ENCODE measurements at places on chromosomes 16 and 17.

DNA sequence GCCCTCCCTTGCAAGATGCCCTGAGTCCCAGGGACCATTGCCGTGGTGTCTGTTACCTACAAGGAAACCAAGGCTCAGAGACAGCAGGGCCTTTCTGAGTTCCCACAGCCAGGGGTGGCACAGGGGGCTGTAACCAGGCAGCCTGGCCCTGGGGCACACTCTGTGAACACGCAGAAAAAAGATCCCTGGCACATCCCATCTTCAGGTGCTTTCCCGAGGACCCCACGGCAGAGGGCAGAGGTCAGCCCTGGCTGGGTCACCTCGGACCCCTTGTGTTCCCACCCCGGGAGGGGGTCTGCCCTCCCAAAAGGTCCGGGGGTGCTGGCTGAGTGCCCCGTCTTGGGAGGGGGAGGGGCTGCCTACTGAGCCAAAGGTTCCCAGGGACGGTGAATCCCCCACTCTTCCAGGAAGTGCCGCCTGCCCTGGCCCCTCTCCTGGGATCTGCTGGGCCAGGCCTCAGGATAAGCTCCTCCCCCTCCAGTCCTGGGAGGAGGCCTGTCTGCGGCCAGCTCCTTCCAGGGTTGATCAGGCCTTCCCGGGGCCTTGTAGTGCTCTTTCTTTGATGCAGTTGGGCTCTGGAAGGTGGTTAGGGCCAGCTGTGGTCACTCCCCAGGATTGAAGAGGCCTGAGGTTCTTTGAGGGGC lies 8.1 kb downstream of the GLIS2 start:
- no peak for DNase-seq

DNA sequence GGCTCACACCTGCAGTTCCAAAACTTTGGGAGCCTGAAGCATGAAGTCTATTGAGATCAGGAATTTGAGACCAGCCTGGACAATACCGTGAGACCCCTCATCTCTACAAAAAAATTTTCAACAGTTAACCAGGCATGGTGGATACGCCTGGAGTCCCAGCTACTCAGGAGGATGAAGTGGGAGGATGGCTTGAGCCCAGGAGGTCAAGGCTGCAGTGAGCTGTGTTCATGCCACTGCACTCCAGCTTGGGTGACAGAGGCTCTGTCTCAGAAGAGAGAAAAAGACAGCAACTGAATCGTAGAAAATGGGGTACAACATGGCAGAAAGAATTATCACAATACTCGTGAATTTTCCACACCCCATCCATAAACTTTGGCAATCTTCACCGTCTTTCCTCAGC lies 3.2 kb downstream of the CRK start:
- no peak for DNase-seq

- no peak for DNase-seq
Observed at GRCh38 chr17:81561494-81561885, 9.3 kb upstream of the FAAP100 start.

DNA sequence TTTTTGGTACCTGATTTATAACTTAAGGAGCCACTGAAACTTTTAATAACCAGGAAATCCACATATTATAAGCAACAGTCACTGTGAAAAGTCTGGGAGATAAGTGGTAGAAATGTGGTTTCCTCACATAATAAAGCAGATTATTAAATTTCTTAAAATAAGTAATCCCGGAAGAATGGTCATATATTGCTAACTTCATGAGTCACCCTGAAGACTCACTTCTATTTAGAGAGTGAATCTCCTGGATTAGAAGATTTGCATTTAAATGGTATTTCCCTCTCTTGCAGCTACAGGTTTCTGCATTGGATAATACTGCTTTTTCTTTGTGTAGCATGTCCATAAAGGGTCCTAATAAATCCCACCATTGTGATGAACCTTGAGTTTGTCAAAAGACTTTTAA lies 1286.8 kb upstream of the CDH8 start:
- DNase-seq: no peak

DNA sequence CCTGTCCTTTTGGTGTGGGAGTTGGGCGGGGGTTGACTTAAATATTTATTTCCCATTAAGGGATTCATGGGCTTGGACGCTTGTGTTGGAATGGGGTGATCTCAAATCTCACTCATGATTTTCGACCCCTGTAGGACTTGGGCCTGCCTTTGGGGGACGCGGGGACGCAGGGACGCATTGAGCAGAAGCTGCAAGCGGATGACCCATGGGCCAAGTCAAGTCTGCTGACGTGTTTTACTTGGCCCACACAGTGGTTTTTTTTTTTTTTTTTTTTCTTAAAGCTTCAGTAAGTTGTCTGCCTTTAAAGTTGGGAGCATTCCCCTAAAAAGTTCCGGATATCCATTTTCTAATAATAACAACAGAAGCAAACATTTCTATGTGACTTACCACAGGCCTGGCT lies 28.9 kb downstream of the CMIP start:
- no peak for DNase-seq

DNA sequence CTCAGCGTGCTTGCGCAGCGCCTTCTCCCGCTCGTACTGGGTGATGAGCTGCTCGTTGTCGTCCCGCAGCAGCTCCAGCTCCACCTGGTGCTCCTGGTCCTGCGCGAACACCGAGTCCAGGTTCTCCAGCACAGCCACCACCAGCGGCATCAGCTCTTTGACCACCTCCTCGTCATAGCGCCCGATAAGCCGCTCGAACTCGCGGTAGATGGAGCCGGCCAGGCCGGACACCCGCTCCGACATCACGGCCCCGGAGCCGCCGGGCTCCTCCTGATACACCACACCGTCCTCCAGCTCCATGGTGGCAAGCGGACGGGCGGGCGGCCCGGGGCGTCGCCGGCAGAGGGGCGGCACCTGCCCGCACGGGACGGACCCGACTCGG lies 320 bp downstream of the SPAG9 start:
- DNase-seq: no peak

DNA sequence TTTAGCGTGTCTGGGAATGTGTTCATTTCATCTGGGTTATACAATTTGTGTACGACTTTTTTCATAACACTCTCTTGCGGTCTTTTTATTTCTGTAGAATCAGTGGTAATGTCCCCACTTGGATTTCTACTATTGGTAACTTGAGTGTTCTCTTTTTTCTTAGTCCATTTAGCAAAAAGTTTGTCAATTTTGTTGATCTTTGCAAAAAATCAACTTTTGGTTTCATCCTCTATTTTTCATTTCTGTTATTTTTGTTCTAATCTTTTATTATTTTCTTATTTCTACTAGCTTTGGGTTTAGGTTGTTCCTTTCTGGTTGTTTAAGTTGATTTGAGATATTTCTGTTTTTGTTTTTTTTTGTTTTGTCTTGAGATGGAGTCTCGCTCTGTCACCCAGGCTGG lies 7.7 kb upstream of the SLC22A31 start:
- DNase-seq: no peak

GRCh38 chr17:49146620-49147306 lies 14.2 kb downstream of the B4GALNT2 start:
- DNase-seq: no peak

DNA sequence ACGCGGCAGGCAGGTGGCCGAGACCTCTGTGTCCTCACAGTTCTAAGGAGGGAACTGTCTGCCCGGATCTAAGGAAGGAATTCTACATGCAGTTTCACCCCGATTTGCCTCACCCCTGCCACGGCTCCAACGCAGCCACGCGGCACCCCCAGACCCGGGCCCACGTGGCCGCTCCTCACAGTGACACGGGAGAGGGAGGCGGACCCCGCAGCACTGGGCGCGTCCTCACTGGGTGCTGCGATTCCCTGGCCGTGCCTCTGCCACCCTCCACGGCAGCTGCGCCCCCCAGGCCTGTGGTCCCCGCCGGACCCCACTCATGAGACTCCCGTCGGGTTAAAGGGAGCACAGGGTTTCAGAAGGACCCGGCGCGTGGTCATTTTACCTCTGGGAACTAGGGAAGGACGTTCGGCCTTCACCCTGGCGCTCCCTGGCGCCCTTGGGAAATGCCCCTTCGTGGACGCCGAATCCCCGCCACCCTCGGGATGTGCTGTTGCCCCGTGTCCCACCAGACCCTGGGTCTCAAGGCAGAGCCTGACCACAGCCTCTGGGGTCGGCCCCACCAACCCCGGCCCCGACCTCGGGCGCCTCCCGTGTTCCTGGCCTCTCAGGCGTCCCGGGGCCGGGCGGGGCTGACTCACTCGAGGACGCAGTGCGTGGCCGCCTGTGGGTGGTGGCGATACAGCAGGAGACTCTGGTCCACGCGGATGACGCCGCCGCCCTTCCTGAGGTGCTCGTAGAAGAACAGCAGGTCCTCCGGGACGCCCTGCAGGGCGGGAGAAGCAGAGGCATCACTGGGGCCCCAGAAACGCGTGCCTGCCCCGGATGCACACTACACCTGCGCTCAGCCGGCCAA lies 118.8 kb upstream of the METRNL start:
- DNase-seq: no peak

GRCh38 chr17:30812218-30813177 lies 12.0 kb downstream of the CRLF3 start:
- no peak for DNase-seq

DNA sequence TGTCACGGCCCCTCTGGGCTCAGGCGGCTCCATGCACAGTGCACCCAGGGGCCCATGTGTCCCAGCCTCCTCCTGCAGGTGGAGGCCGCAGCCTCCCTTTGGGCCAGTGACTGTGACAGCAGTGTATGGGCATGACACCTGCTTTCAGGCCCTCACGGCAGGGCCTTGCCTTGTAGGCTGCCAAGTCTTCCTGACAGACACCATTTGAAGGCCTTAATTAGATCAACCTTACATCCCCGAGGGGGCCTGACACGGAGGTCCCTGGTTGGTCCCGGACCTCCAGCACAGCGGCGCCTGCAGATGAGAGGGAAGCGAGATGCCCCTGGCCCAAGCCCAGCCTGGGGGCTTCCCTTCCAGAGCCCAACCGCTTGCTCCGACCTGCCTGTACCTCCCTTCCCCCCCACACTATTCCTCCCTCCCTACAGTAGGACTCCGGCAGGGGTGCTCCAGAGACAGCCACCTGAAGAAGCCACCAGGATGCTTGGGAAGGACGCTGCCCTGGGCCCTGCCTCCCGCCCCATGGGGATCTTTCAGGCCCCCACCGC lies 31.9 kb downstream of the BAIAP2 start:
- no peak for DNase-seq
